Astrocyte (in vitro differentiated cells and primary cell): ENCODE measurements at places on chromosomes 1 and 21. TPM values are rescaled to one million over a fixed set of nuclear protein-coding genes. Genes with fewer than 3 reads are reported as not detected.

GRCh38 chr21:39788383-39788782, 43.4 kb downstream of the IGSF5 start:
- DNase-seq, result peak; percentile 92

The ALX3 gene
- not detected in 2 replicates for total RNA-seq

DNA sequence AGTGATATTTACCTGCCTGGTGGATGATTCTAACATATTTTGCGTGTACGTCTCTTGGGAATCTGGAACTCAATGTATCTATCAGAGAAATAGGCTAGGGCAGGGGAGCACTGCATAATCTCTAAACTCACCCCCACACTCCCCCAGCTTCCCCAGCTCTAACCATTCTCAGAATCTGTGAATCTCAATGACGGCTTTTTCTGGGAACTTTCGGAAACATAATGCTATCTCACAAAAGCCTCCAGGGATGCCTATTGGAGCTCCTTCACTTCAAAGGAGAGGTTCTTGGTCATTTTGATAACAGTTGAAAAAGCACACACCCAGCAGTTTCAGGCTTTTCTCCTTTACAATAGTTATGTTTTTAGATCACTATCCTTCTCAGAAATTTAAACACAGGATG, 113.8 kb upstream of the MAGI3 start:
- no peak for DNase-seq

DNA sequence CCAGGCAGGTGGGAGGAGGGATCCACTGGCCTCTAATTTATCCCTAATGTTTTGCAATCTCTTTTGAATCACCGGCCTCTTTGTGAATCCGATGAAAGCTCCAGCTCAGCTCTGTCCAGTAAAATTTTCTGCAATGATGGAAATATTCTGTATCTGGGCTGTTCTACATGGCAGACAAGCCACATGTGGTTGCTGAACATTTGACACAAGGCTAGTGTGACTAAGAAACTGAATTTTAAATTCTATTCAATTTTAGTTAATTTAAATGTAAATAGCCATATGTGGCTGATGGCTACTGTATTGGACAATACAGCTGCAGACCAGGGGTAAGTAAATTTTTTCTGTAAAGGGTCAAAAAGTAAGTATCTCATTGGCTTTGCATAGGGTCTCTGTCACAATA, 135.1 kb downstream of the CSMD2 start:
- DNase-seq, result no peak

DNA sequence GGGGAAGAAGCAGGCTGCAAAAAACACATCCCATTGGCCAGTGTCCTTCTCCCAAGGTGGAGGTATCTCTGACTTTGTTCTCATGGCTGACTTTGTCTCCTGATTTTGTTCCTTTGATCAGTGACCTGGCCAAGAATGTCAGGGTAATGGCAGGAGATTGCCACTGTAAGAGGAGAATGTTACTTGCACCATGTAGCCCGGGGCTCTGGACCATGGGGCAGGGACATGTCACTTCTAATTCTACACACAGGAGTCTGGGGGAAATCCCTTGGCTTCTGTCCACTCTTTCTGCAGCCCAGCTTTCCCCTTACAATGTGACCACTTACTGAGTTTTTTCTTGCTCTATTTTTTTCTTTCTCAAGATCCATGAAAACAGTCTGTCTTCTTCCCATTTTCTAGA, 87.7 kb upstream of the LRRN2 start:
- DNase-seq, result no peak

DNA sequence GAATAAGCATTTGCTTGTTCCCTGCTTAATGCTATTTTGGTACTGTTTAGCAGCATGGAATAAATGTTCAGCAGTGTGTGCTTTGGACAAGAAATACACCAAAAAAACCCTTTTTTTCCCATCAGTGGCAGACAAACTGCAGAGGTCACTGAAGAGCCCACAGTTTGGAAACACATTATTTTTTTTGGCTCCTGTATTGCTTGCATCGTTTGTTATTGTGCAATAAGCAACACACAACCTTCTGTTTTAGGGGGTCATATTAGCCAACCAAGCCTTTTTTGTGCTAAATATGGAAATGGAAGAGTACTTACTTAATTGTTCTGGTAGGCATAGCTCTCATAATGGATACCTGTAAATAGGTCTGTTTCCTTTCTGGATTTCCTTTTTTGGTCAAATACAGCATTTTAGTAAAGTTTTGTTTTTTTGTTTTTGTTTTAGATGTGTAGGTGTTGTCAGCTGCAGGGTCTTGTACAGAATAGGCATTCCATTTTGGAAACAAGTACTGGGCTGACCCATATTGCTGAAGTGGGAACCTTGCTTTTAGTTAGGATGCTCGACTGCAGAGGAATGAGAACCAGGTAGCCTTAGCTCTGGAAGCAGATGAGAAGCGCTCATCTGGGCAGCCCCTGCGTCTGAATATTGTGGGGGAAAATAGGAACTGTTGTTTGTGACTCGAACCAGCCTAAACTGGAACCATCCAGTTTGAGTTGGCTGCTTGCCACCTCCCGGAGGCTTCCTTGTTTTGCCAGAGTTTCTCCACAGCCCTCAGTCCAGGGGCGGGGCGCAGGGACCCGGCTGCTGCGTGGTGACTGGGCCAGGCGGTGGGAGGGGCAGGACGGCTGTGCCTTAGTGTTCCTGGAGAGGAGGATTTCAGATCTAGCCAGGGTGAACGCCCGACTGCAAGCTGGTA, 38.4 kb downstream of the SPEN start:
- DNase-seq, result peak; percentile 78

The SCAF4 gene
- 28.7 and 32.9 TPM in 2 replicates for total RNA-seq

The SPRR5 gene
- not detected in 2 replicates for total RNA-seq

The IFNAR1 gene
- 42.9 and 44.0 TPM in 2 replicates for total RNA-seq

GRCh38 chr1:224377676-224378006, 21.0 kb downstream of the CNIH4 start:
- peak; percentile 60 for DNase-seq

- peak; percentile 95 for DNase-seq
Measured at GRCh38 chr1:43582162-43582566, 51.5 kb downstream of the PTPRF start.

GRCh38 chr1:29712284-29712651, 475.9 kb downstream of the PTPRU start:
- DNase-seq, result no peak

- DNase-seq, result no peak
Measured at GRCh38 chr1:84972377-84972987, 24.4 kb downstream of the MCOLN2 start.

The POU3F1 gene
- total RNA-seq, result 2.3 and 3.3 TPM in 2 replicates

- DNase-seq, result peak; percentile 90
Measured at GRCh38 chr1:221100611-221101010, 221.4 kb downstream of the HLX start.

DNA sequence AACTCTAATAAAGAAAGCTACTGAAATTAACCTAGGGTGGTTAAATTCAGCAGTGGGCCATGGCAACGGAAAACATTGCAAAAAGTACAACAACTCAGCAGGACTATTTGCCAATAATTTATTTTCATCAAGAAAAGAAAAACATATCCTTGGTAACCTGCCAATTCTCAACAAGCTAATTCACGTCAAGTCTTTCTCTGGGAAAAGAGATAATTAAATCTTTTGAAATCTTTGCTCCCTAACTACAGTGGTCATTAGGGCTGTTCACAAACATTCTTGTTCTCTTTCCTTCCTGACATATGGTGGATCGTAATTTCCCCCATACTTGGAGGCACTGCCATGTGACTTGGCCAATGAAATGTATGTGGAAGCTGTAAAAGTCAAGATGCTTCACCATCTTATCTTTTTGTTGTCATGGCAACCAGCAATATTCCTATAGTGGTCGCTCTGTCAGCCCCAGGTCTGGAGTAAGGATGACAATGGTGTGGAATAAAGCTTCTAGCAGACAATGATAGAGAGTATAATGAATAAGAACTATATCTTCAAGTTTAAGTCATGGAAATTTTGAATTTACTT, 29.6 kb upstream of the ZNF326 start:
- DNase-seq, result no peak

- DNase-seq, result no peak
Measured at GRCh38 chr1:180198196-180198595, 31.9 kb upstream of the LHX4 start.

The ILDR2 gene
- 7.8 and 9.3 TPM in 2 replicates for total RNA-seq

The MPL gene
- total RNA-seq, result not detected in 2 replicates

The BARHL2 gene
- total RNA-seq, result not detected in 2 replicates

DNA sequence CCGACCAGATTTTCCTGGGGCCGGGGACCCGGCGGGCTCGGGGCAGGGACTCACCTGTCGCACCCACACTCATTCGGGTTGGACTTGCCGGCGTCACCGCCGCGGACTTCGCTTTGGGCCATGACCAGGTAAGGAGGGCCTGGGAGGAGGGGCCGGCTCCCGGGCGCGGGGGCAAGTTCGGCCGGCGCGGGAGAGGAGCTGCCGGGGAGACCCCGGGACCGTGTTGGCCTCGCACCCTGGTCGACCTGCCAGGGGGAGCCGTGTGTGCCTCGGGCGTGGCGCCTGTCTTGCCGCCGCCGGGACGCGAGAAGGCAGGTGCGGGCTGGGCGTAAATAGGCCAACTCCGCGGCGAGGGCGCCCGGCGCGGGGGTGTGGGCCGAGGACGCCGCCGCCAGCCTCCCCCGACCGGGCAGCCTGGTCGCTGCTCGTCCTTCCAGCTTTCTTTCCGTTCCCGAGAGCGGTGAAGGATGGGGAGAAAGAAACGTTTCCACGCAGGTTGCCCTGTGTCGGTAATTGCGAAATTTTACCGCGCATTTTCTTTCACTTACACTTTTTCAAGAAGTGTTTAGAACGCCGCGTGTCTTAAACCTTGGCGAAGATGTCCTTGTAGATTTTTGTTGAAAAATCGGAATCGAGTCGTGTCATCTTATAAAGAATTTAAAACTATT, 558 bp downstream of the USP1 start:
- no peak for DNase-seq

DNA sequence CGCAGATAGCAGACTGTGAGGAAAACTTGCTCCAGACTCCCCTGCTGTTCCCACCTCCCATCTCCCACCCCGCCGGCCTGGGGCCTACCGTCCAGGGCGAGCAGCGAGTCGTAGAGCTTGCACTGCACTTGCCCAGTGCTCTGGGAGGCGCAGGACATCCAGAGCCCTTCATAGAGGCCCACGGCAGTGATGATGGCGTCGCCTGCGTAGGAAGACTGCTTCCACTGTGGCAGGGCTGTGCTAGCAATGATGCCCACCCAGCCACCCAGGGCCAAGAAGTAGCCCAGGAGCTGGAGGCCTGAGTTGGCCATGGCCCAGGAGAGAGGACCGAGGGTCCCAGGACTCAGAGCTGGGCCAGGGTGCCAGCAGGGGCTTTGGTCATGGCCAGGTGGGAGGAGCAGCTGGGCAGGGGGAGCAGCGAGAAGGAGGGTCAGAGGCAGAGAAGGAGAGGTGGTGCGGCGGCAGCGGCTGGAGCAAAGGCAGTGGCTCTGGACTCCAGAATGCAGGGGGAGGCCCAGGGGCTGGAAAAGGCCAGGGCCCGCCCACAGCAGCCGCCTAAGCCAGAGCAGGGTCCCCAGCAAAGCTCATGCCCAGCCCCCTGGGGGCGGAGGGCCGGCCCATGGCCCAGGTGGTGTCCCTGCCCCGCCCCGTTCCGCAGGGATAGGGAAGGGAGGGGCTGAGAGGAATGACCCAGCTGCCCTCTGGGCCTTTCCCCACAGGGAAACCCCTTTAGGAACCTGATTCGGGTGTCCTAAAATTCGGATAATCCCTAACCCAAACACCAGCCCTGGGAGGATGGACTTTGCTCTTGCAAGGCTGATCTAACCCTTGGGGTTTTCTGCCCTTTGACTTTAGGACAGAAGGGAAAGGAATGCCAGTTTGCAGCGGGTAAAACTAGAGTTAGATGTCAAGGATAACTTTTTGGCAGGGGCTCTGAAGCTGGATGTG, at the start of gene CLDN19:
CLDN19 (minus strand) TSS at position 484 of the 948 bp plus-strand sequence; CDS start at position 311, 173 bp downstream.
- no peak for DNase-seq

DNA sequence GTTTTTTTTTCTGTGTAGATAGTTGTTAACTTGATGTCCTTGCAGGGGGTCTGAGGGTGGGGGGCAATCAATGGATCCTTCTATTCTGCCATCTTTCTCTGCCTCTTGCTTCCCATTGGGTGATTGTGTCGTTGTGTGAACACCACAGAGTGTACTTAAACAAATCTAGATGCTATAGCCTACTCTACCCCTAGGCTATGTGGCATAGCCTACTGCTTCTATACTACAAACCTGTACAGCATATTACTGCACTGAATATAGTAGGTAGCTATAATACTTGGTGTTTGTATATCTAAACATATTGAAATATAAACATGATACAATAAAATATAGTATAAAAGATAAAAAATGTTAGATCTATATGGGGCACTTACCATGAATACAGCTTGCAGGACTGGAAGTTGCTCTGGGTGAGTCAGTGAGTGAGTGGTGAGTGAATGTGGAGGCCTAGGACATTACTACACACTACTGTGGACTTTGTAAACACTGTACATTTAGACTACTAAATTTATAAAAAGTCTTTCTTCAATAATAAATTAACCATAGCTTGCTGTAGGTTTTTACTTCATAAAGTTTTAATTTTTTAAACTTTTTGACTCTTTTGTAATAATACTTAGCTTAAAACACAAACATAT, 105.4 kb downstream of the CENPF start:
- DNase-seq, result no peak

DNA sequence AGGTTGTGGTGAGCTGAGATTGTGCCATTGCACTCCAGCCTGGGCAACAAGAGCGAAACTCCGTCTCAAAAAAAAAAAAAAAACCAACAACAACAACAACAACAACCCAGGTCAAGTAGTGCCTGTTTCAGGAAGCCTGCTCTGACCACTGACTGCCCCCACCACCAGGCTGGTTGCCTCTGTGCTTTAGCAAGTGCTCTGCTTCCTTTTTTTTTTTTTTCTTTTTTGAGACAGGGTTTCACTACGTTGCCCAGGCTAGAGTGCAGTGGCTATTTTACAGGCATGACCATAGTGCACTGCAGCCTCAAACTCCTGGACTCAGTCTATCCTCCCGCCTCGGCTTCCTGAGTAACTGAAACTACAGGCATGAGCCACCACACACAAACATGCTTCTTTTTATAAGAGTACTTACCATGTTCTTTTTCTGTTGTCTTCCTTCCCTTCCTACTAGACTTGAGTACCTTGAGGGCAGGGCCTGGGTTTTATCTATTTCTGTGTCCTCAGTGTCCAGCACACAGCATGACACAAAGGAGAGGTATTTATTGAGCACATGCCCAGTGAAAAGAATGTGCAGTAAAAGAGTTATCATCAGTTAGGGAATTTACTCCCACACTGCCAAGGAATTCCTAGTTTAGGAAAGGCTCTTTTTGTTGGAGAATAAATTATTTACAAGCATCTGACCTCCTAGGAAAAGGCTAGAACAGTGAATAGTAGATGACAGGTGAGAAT, 9.9 kb upstream of the COA7 start:
- DNase-seq, result peak; percentile 91
